ENCODE measurements at places on chromosomes 16 and 17. TPM values are rescaled to one million over a fixed set of nuclear protein-coding genes. Genes with fewer than 3 reads are reported as not detected.

PRDM7 gene
- not detected for total RNA-seq

PRR15L gene
- total RNA-seq = not detected

MLX gene
- total RNA-seq = 72.3 TPM

- DNase-seq = no peak
These were observed 27.0 kb upstream of the RPTOR start for GRCh38 chr17:80517641-80518040.

DNA sequence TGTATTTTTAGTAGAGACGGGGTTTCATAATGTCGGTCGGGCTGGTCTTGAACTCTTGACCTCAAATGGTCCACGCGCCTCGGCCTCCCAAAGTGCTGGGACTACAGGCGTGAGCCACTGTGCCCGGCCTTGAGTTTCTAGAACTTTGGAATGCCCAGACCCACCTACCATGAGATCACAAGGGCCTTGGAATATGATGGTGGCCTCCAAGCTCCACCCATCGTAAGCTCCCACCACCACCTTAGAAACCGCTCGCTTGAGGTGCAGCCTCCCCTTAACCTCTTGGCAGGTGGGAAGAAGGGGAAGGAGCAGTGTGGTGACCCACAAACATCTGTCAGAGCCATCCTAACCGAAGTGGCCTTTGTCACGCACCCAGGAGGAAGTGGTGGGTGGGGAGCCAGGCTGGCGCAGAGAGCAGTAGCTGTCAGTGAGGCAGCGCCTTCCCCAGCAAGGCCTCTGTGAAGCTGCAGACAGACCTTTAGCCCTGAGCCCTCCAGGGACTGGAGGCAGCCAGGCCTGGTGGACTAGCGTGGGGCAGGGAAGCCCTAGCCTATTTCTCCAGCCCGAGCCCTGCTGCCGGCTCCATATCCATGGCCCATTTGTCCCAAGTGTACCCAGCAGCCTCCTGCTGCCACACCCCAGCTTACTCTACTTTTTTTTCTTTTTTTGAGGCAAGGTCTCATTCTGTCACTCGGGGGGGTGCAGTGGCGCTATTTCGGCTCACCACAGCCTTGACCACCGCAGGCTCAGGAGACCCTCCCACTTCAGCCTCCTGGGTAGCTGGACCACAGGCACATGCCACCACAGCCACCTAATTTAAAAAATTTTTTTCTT lies 13.1 kb upstream of the SEPHS2 start:
- DNase-seq = peak; percentile 61

GRCh38 chr16:74997042-74997491 lies 1.8 kb upstream of the ZNRF1 start:
- no peak for DNase-seq

DNA sequence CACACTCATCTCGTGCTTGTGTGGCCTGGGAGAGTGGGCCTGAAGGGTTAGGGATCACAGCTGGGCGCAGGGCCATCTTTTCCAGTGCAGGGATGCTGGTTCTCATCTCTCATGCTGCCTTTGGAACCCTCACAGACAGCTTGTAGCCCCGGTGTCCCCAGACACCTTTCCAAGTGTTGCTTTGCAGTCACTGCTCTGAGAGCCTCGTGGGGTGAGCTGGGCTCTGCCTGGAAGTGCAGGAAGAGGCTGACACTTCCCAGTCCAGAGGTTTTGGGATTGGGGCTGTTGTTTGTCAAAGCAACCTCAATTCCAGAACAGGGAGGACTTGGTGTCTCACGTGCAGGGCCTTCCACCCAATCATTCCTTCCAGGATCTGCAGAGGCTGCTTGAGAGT lies 28.2 kb downstream of the TBX4 start:
- no peak for DNase-seq

GRCh38 chr17:79041723-79042420 lies 17.9 kb downstream of the C1QTNF1 start:
- peak; percentile 25 for DNase-seq

DNA sequence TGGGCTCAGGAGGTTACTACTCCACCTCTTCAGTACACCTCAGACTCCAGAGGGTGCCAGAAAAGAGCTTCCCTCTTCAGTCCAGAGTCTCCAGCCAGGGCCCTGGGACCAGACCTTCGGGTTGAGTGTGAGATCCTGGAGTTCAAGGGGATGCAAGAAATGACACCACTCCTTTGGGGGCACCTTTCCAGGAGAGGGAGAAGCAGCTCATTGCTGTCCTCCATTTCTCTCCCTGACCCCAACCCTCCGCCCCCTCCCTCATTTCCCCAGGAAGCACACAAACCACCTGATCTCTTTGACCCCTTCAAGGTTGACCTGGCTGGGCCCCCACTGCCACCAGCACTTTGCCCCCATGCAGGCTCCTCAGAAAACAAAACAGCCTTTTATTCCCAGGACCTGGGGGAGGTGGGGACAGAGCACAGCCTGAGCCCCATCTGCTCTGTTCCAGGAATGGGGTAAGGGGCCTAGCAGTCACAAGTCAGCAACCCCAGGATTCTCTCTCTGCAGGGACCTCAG lies 21.4 kb downstream of the CDH5 start:
- DNase-seq = no peak

DNA sequence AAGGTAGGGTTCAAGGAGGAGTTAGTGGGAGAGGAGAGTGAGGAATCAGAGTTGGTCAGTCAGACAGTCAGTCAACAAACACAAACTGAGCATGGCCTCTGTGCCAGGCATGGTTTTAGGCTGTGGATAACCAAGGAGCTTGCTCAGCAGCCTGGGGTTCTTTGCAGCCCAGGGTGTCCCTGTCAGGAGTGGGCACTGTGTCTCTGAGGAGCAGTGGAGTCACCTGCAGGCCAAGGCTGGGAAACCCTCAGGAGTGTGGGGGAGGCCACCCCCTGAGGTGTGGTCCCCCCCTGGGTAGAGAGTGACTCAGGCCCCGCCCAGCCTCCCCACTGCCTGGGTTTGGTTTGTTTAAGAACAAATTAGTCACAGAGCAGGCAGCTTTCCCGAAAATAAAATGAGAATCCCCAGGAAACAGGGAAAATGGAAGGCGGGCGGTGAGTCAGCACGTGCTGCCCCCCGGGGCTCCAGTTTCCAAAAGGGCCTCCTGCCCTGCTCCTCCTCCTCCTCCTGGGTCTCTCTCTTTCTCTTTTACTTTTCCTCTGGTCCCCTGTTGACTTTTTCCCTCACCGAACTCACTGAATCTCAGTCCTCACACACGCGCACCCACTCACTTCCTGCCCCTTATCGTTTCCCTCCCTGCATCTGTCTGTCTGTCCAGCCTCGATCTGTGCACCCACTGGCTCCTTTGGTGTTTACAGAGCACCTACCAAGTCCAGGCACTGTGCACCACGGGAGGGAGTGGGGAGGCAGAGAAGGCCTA lies 44.3 kb downstream of the SOCS3 start:
- DNase-seq = peak; percentile 87

Measured in left ventricle myocardium superior (tissue), 1 donor.